ENCODE measurements at places on chromosomes 6 and 20. TPM values are rescaled to one million over a fixed set of nuclear protein-coding genes. Genes with fewer than 3 reads are reported as not detected.

GRCh38 chr6:157505912-157506491 is 125.0 kb downstream of the ZDHHC14 start:
- no peak for DNase-seq

DNA sequence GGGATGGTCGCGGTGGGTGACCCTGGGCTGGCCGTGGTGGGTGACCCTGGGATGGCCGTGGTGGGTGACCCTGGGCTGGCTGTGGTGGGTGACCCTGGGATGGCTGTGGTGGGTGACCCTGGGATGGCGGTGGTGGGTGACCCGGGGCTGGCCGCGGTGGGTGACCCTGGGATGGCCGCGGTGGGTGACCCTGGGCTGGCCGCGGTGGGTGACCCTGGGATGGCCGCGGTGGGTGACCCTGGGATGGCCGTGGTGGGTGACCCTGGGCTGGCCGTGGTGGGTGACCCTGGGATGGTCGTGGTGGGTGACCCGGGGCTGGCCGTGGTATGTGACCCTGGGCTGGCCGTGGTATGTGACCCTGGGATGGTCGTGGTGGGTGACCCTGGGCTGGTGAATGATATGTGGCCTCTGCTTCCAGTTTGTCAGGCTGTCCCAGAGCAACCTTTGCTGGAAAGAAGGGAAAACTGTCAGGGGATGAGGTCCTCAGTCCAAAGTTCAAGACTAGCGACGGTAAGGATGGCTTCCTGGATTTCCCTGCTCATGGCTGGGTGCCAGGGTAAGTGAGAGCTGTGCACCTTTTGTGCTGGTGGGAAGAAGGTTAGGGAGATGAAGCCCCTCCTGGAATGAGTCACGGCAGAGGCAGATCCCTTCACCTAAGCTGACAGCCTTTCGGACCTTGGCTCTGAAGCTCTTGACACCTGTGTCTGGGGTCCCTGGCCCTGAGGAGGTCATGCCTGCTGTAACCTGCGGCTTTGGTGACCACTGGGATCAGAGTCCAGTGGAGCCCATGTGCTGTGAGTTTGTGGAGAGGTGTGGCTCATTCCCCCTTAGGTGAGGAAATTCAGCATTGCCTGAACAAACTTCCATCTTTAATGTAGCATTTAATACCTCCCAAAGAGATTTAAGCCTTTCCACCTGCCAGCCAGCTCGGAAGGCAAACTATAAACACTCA is 19.1 kb upstream of the PCMTD2 start:
- no peak for DNase-seq

- DNase-seq: no peak
Observed at GRCh38 chr20:23206061-23206460, 119.9 kb upstream of the CD93 start.

- no peak for DNase-seq
Observed at GRCh38 chr6:56933650-56934049, 21.3 kb upstream of the BEND6 start.

- no peak for DNase-seq
Observed at GRCh38 chr20:8148501-8148900, 16.4 kb downstream of the PLCB1 start.

DNA sequence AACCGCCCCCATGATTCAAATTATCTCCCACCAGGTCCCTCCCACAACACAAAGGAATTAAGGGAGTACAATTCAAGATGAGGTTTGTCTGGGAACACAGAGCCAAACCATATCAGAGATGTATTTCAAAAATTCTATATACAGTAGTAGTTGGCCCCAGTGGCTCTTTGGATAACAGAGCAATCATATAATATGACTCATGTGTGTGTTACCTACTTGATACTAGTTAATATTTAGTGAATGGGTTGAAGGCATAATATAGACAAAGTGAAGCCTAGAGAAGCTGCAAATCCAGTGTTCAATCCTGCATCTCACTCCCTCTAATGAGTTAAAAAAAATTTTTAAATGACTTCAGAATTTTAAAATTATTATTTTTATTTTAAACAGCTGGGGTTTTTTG is 43.2 kb downstream of the KAT14 start:
- DNase-seq: no peak

The C6orf15 gene
- not detected for total RNA-seq

The TXLNB gene
- total RNA-seq: not detected

The CLPSL2 gene
- not detected for total RNA-seq

The PSORS1C2 gene
- total RNA-seq: not detected

Measured in Daoy (cell line).